ENCODE measurements at places on chromosomes 5 and 9.

- no peak for DNase-seq
Measured at GRCh38 chr5:31581498-31582099, 49.5 kb downstream of the C5orf22 start.

DNA sequence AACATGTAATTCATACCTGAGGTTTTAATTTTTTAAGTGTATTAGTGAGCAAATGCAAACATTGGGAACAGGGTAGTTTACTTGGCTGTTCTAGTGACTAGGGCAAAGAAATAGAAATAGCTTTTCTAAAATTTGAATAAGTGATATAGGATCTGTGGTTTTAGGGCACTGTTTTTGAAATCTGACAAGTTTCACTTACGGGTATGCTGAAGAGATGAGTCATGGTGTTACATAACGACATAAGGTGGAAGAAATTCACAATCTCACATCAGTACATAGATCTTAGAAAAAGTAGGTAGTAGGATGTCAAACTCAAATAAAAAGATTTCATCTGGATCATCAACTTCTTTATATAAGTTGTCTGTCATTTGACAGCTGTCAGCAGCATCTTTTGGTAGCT, 772.3 kb downstream of the MAT2B start:
- no peak for DNase-seq

DNA sequence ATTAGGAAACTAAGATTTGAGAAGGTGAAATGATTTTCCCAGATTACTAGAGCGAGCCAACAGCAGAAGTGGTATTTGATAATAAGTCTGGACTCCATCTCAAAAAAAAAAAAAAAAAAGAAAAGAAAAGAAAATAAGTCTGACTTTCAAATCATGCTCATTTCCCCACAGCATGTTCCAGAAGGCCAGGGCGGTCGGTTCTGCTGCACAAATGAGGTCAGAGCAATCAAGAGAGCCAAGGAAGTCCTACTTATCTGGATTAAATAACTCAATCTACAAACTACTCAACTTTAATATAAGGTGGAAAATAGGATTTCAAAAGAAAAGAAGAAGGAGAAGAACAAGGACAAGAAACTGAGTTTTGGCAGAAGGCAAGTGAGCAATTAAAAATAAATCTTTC, 130.4 kb upstream of the RASA1 start:
- no peak for DNase-seq

DNA sequence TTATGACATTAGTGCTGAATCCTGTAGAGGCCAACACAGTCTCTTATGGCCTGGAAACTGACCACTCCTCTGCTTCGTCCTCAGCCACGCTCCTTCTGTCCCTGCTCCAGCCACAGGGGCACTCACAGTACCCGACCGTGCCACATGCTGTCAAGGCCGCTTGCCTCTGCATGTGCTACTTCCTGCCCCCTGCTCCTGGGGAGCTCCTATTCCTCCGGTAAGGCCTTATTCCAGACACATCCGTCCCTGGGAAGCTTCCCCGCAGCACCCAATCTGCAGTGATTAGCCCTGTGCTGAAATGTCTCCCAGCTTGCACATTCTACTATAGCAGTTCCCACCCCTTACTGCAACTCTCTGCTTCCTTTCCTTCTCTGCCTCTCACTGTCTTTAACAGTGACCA, 187.5 kb downstream of the CRB2 start:
- DNase-seq, result no peak

DNA sequence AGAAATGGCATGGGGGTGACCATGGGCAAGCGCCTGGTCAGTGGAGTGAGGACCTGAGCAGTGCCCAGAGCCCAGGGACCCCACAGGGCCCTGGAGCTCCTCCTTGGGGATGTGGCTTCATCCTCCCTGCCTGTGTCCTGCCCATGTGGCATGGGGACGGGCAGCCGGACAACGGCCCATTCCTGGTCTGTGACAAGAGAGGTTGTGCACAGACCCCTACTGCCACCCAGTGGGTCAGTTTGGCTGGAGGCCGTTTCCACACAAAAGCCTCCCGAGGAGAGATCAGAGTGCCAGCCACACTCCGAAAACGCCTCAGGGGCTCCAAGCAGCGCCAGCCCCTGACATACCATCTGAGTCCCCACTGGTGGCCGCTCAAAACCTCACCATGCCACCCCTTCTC, 19.8 kb downstream of the SLC6A18 start:
- no peak for DNase-seq

All from stimulated activated CD8-positive, alpha-beta memory T cell treated with anti-CD3 and anti-CD28 coated beads, Interleukin-4, amount 100 ng/mL, for 1 hour (primary cell).